ENCODE measurements at places on chromosomes 3 and 15. TPM values are rescaled to one million over a fixed set of nuclear protein-coding genes. Genes with fewer than 3 reads are reported as not detected.

GRCh38 chr15:46301826-46302225 lies 667.0 kb downstream of the SQOR start:
- no peaks in the 10 kb centered on the region for H3K36me3 ChIP-seq
- no peak overlapping the region for H3K27ac ChIP-seq
- no peaks in the 10 kb centered on the region for H3K4me1 ChIP-seq
- no peak for DNase-seq
- no peaks in the 10 kb centered on the region for H3K27me3 ChIP-seq

GRCh38 chr3:17459470-17459993 lies 282.9 kb downstream of the TBC1D5 start:
- no peaks in the 10 kb centered on the region for H3K27me3 ChIP-seq
- peaks cover 15% of the 10 kb centered on the region for H3K36me3 ChIP-seq
- no peak overlapping the region for H3K27ac ChIP-seq
- H3K4me1 ChIP-seq = no peaks in the 10 kb centered on the region
- no peak for DNase-seq

DNA sequence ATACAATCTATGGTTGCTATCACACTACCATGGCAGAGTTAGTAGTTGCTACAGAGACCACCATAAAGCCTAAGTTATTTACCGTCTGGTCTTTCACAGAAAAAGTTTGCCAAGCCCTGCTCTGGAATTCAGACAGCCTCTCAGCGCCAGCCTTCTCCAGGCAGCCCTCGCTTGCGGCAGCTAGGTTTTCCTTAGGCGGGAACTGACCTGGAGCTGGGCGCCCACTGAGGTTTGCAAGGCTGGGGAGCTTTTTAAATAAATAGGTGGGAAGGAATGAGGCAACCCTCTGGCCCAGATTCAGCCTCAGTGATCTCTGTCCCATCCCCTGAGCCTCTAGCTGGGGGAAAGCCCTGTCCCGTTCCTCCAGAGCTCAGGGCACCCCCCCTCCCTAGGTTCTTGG lies 1.2 kb downstream of the CTSH start:
- peak overlapping the region; percentile 72 for H3K27ac ChIP-seq
- H3K36me3 ChIP-seq = no peaks in the 10 kb centered on the region
- DNase-seq = no peak
- H3K4me3 ChIP-seq = peak overlapping the region; percentile 50

- no peaks in the 10 kb centered on the region for H3K36me3 ChIP-seq
- no peak for DNase-seq
- no peaks in the 10 kb centered on the region for H3K4me1 ChIP-seq
- H3K27me3 ChIP-seq = no peaks in the 10 kb centered on the region
These were observed 12.7 kb downstream of the ZNF35 start for GRCh38 chr3:44661189-44661588.

DVL3 gene
- total RNA-seq = 86.5 TPM

DNA sequence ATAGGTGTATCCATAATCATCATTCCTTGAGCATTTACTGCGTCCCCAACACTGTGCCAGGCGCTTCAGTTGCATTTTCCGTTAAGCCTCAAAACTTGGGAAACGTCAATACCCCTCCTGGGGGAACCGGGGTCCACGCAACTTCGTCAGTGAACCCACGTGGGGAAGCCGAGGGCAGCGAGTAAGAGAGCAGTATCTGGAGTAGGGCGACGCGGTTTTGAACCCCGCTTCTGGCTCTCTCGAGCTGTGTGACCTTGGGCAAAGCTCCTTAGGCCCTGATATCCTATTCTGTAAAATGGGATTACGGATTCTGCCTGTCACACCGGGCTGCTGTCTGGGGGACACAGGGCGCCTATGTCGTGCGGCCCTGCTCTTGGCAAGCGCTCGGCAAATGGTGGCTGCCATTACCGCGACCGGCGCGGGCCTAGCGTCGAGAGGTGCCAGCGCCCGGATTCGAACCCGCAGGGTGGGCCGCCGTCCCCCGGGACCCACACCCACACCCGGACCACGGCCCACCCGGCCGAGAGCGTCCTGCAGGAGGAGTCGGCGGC lies 590 bp downstream of the POLG start:
- peak overlapping the region; percentile 70 for H3K4me3 ChIP-seq
- H3K36me3 ChIP-seq = peaks cover 17% of the 10 kb centered on the region
- no peaks in the 10 kb centered on the region for H3K27me3 ChIP-seq
- H3K4me1 ChIP-seq = peaks cover 44% of the 10 kb centered on the region
- no peak for DNase-seq
- peak overlapping the region; percentile 88 for H3K27ac ChIP-seq

GRCh38 chr3:50554553-50554952 lies 13.0 kb downstream of the C3orf18 start:
- H3K27me3 ChIP-seq = no peaks in the 10 kb centered on the region
- DNase-seq = no peak
- H3K4me1 ChIP-seq = no peaks in the 10 kb centered on the region
- no peak overlapping the region for H3K27ac ChIP-seq
- no peaks in the 10 kb centered on the region for H3K36me3 ChIP-seq

KBTBD13 gene
- total RNA-seq = not detected

DNA sequence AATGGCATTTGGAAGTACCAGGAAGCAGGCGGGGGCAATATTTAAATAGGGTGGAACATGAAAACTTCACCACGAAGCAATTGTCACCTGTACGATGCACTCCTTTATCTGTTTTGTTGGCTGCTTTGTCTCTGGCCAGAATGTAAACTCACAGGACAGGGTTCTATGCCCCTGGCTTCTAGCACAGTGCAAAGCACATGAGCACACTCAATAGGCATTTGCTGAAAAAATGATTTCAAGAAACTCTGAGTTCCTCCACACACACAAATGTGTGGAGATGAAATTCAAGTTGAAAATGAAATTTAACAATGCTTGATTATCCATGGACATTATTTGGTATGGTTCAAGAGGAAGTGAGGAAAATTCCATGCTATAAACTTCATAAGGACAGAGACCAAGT lies 229.6 kb upstream of the FEZF2 start:
- DNase-seq = no peak
- no peak overlapping the region for H3K27ac ChIP-seq
- no peaks in the 10 kb centered on the region for H3K4me1 ChIP-seq

GRCh38 chr3:51874889-51875288 lies 512 bp downstream of the IQCF5 start:
- H3K27me3 ChIP-seq = no peaks in the 10 kb centered on the region
- no peaks in the 10 kb centered on the region for H3K4me1 ChIP-seq
- H3K36me3 ChIP-seq = no peaks in the 10 kb centered on the region
- H3K4me3 ChIP-seq = no peak overlapping the region
- DNase-seq = no peak

DNA sequence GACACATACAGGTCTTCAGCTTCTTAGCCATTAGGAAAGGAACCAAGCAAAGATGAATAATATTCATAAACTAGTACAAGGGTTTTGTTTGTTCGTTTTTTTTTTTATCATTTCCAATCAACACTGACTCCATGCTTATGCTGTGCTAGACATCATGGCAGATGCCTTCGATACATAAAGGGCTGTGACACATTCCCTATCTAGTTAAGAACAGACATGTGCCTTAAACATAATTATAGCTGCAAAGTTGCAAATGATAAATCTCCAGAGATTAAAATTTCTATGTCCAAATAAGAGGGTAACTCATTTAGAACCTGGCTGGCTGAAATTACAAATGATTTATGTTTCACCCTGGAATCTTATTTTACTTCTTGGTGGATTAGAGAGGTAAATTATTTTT lies 386.4 kb downstream of the LSAMP start:
- no peaks in the 10 kb centered on the region for H3K4me1 ChIP-seq
- H3K4me3 ChIP-seq = no peak overlapping the region
- DNase-seq = no peak
- H3K27ac ChIP-seq = no peak overlapping the region
- no peaks in the 10 kb centered on the region for H3K36me3 ChIP-seq

GRCh38 chr3:61414456-61414855 lies 146.9 kb upstream of the PTPRG start:
- no peak overlapping the region for H3K4me3 ChIP-seq
- H3K27ac ChIP-seq = no peak overlapping the region
- no peaks in the 10 kb centered on the region for H3K4me1 ChIP-seq
- H3K27me3 ChIP-seq = no peaks in the 10 kb centered on the region
- no peaks in the 10 kb centered on the region for H3K36me3 ChIP-seq
- no peak for DNase-seq

DNA sequence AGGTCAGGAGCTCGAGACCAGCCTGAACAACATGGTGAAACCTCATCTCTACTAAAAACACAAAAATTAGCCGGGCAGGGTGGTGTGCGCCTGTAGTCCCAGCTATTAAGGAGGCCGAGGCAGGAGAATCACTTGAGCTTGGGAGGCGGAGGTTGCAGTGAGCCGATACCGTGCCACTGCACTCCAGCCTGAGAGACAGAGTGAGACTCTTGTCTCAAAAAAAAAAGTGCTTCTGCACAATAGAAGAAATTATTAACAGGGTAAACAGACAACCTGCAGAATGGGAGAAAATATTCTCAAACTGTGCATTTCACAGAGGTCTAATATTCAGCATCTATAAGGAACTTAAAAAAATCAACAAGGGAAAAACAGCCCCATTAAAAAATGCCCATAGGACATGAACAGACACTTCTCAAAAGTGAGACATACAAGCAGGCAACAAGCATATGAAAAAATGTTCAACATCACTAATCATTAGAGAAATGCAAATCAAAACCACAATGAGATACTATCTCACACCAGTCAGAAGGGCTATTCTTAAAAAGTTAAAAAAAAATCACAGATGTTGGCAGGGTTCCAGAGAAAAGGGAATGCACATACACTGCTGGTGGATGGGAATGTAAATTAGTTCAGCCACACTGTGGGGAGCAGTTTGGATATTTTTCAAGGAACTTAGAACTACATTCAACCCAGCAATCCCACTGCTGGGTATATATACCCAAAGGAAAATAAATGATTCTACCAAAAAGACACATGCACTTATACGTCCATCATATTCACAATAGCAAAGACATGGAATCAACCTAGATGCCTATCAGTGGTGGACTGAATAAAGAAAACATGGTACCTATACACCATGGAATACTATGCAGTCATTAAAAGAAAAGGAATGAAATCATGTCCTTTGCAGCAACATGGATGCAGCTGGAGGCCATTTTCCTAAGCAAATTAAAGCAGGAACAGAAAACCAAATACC lies 75.5 kb downstream of the MSL2 start:
- no peak overlapping the region for H3K27ac ChIP-seq
- H3K36me3 ChIP-seq = no peaks in the 10 kb centered on the region
- no peaks in the 10 kb centered on the region for H3K4me1 ChIP-seq
- no peak overlapping the region for H3K4me3 ChIP-seq
- H3K27me3 ChIP-seq = no peaks in the 10 kb centered on the region

DPPA4 gene
- not detected for total RNA-seq

MAPK6 gene
- 20.9 TPM for total RNA-seq

DNA sequence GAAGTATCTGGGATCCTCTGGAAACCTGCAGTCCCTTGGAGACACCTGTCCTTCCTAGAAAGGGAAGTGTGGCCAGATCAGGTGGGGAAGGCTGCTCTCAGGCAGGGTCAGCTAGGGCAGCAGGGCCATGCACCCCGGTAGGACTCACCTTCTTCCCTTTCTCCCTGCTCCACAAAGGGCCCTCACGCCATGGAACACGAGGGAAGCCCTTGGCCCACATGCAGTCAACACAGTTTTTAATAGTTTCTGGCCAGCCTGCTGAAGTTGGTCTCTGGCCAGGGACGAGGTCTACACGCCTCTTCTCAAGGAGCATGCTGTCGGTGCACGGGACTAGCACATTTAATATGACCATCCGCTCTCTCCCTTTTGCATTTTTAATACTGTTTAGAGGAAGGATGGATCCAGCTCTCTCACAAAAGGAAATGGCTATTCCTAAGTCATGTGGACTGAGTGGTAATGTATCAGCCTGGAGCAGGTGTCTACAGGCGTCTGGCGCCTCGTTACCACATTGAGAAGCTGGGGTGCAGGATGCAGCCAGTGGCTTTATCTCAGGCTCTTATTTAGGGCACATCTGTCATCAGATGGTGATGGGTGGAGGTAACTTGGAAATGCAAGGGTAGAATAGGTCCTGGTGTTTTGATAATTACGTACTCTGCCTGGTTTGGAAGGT lies 153.9 kb downstream of the KLF13 start:
- no peak for DNase-seq
- no peaks in the 10 kb centered on the region for H3K27me3 ChIP-seq
- no peaks in the 10 kb centered on the region for H3K4me1 ChIP-seq
- H3K36me3 ChIP-seq = no peaks in the 10 kb centered on the region
- no peak overlapping the region for H3K4me3 ChIP-seq

GRCh38 chr3:140570602-140571001 lies 107.3 kb upstream of the TRIM42 start:
- DNase-seq = no peak
- H3K4me3 ChIP-seq = no peak overlapping the region
- H3K27ac ChIP-seq = no peak overlapping the region
- no peaks in the 10 kb centered on the region for H3K27me3 ChIP-seq

All from tibial nerve (tissue), 4 donors.